T47D (cell line): ENCODE measurements at places on chromosomes 11 and 22.
A peak's percentile ranks its signal among the peaks of the same experiment; 100 is the strongest.

DNA sequence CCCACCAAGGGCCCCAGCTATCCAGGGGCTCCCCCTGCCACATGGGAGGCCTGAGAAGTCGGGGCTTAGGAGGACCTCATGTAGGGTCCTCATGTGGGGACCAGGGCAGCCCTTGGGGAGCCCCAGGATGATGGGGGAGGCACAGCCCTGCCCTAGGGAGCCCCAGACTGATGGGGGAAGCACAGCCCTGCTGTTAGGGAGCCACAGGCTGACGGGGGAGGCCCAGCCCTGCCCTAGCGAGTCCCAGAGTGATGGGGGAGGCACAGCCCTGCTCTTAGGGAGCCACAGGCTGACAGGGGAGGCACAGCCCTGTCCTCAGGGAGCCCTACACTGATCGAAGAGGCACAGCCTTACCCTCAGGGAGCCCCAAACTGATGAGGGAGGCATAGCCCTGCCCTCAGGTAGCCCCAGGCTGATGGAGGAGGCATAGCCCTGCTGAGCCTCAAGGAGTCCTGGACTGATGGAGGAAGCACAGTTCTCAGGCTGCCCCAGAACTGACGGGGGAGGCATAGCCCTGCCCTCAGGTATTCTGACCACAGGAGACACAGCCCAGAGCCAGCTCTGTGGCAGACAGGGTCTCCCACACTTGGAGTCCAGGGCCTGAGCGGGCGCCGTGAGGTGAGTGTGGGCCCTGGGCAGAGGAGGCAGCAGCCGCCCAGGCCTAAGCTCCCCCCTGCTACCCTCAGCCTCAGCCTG lies 10.8 kb downstream of the PRR33 start:
- no peak for DNase-seq

DNA sequence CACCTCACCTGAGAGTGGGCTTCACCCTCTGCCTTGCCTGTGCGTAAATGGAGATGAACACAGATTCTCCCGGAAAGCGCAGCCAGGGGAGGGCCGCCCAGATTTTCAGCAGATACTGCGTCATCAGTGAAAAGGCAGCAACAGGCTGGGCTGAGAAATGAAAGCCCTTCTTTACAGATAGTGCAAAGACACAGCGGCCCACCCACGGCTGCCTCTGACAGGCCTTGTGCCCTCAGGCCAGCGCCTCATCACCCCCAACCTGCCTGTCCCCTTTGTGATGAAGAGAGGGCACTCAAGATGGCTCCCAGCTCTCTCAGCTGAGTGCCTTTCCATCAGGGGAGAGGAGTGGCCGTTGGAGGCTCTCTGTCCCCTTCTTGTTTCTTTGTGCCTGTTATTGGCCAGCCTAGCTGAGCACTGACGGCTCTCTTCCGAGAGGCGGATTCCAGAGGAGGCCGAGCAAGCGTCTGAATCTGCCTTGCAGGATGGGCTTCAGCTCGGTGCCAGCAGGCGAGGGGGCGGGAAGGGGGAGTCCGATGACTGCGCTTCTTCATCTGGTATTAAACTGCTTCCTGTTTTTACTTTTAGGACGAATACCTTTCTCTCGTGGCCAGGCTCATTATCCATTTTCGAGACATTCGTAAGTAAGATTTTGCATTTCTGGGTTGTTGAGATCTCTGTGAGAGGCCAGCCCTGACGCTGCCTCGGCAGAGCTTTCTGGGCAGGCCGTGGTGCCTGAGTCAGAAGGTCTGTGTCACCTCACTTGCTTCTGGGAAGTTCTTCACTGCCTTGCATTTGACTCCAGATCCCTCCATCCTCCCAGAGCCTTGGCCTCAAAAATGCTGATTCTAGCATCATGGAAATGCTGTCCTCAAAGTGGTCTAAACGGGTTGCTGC lies 43.7 kb downstream of the MED15 start:
- no peak for DNase-seq

DNA sequence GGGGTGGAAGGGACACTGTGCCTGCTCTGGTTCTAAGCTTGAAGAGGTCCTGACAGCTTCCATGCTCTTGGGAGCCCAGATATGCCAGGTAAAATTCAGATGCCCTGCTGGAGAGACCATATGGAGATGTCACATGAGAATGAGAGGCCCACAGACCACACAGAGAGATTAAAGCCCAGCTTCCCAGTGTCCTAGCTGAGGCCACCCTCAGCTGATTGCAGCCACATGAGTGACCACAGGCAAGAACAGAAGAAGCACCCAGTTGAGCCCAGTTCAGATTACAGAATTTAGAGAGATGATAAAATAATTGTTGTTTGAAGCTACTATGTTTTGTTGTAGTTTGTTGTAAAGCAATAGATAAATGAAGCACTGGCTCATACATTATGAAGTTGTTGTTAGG lies 14.4 kb upstream of the PVALB start:
- no peak for DNase-seq

GRCh38 chr11:74627381-74627780 lies 35.0 kb downstream of the POLD3 start:
- no peak for DNase-seq

GRCh38 chr11:78292109-78292803 lies 103.5 kb downstream of the USP35 start:
- no peak for DNase-seq

DNA sequence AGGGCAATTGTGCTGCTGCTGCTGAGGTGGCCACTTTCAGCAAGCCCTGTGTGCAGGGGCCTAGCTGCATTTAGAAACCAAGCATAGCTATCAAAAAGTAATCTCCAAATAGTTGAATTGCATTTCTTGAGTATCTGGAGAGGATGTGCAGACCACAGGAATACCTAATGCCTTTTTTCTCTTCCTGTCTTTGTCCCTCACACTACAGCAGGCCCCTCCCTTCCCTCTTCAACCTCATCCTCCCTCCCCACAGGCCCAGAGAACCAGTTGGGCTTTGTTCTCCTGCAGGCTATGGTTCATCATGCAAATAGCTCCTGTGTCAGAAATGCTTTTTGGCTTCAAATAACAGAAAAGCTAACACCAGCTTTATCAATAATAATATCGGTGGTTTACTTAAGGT lies 47.7 kb downstream of the DKK3 start:
- no peak for DNase-seq

- DNase-seq: no peak
These were observed 3.0 kb downstream of the TSPAN18 start for GRCh38 chr11:44729713-44730112.

DNA sequence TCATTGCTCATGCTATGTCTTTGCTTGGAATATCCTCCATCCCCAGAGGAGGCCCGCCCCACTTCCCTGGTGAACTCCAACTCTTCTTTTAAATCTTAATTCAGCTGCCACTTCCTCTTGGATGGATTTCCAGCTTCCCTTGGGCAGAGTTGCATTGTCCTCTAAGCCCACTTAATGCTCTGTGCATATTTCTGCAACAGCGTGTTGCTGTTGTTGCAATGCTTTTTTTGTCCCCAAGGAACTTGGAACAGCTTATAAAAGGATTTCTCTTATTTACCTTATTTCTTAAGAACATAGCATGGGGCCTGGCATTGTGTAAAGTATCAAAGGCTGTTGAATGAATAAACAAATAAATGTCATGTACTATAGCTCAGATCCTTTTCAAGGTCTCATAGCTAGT lies 507.4 kb downstream of the METTL15 start:
- no peak for DNase-seq

DNA sequence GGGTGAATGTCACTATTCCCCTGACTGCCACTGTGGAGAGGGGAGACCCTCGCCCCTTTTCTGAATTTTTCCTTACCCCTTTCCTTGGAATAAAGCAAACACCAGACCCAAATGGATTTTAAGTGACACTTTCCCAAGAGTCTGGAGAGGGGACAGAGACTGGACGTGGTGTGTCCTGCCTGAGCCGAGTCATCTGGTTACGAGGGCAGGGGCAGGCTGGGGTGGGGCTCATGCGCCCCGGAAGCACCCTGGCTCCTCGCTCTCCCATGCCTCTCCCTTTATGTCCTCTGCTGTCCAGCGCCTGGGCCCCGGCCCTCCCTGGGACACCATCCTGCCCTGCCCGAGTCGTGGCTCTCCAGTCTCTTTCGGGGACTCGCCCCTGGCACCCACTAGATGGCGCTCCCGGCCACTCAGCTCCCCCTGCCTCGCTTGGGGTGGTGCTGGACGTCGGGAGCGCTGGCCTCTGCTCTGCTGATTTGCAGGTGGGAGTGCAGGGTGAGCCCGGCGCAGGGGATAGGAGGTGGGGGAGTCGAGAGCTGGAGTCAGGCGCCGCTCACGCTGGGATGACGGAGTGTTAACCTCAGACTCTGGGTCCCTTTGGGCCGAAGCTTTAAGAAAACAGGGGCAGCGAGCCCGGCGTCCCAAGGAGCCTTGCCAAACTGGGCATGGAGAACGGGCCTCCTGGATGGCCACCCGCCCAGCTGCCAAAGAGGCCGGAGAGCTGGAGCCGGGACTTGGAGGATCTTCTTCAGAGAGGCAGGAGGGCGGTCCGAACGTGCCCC lies 89.8 kb downstream of the RPS6KA4 start:
- DNase-seq: peak; percentile 93

DNA sequence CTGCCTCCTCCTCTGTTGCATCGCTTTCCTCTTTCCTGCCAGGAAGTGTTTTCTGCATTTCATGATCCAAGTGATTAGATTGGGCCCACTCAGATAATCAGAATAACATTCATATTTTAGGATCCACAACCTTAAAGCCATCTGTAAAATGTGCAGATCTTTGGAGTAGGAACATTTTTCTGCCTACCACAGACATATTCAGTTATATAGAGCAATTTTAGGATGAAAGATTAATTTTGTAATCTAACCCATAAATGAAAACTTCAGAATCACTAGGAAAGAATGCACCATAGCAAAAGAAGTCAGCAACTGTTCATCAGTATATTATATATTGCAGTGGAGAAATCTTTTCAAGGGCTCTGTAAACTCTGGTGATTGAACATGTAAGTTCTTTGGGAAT lies 659.9 kb upstream of the LUZP2 start:
- no peak for DNase-seq

DNA sequence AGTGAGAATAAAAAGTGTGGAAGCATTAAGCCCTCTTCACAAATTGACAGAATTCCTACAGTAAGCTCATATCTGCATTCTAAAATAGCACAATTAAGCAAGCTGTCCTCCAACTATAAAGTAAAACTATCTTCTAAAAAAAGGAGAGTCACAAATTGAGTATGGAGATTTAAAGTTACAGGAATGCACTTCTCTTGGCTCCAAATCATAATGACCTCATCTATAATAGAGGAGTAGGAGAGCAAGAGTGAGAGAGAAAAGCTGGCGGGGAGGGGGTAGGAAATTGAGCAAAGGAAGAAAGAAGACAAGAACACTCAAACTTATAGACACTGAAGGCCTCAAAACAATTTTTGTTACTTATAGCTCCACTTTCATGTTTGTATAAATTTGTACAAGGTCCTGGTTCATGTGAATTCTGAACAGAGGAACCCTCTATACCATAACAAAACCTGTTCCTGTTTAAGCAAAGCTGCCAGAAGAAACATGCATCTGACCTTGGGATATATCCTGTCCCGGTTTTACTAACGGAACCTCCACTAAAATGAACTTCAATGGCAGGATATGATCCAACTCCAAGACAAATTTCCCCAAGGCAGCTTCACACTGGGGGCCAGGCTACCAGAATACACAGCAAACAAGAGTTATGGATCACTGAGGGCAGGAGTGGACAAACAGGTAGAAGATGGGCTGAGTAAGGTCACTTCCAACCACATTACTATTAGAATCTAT lies 37.2 kb downstream of the SLC35F2 start:
- no peak for DNase-seq

GRCh38 chr11:65187971-65188461 lies 6.3 kb downstream of the CAPN1 start:
- no peak for DNase-seq

DNA sequence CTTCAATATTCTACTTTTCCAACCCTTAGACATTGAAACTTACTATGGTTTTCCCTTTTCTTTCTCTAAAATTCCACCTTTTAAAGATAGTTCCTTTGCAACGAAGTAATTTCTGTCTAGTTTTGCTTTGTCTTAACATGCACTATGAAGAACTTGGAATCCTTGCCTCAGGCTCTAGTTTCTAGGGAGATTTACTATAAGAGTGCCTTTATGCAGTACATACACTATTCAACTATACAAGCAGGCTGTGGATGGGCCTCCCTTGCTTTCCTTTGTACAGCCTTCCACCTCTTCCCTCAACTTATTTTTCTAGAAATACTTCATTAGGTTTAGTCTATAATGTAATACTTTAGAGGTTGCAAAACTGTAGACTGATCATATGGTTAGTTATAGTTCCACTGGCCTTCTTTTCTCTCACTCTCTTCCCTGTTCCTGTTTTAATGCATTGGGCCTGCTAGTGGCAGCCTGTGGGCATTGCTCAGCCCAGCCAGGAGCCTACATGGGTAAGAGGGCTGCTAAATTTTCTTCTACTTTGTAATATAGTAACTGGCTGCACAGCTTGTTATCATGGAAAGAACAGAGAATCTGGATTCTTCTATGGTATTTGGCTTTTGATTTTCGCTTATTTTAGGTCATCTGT lies 100.2 kb downstream of the C11orf87 start:
- DNase-seq: no peak

DNA sequence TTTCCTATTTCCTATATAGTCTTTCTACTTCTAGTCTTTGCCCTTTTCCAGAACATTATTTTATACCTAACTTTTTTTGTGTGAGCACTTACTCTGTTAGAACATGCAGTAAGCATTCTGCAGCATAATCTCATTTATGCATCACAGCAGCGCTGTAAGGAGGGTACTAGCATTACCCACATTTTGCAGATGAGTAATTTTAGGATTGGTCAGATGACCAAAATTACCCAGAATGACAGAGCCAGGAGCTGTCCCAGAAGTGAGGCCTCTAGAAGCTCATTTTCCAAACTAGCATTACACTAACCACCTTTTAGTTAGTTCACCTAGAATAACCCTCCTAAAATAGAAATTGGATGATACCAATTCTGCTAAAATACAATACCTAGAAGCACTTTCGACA lies 47.1 kb upstream of the ARHGAP32 start:
- no peak for DNase-seq

- peak; percentile 56 for DNase-seq
These were observed 100.3 kb downstream of the GUCY1A2 start for GRCh38 chr11:106917973-106918372.

GRCh38 chr22:37610480-37611129 lies 2.0 kb downstream of the GGA1 start:
- DNase-seq: no peak

GRCh38 chr22:30485362-30485988 lies 13.7 kb upstream of the SEC14L3 start:
- peak; percentile 74 for DNase-seq
